ENCODE measurements at places on chromosomes 5 and 9. TPM values are rescaled to one million over a fixed set of nuclear protein-coding genes. Genes with fewer than 3 reads are reported as not detected.

MYMK gene
- not detected for total RNA-seq

PCDHB16 gene
- 1.9 TPM for total RNA-seq

SLC28A3 gene
- total RNA-seq: under 0.01 TPM

PCDH12 gene
- total RNA-seq: 1.7 TPM

NR2F1-AS1 gene
- total RNA-seq: 9.8 TPM

KCTD16 gene
- total RNA-seq: 2.7 TPM

PFN3 gene
- not detected for total RNA-seq

PRKAA1 gene
- 166 TPM for total RNA-seq

AK8 gene
- 0.40 TPM for total RNA-seq

CDH12 gene
- total RNA-seq: not detected

SLC46A2 gene
- total RNA-seq: not detected

BSPRY gene
- not detected for total RNA-seq

IL17B gene
- not detected for total RNA-seq

RASEF gene
- 0.06 TPM for total RNA-seq

HMGXB3 gene
- total RNA-seq: 32.6 TPM

TMC1 gene
- 0.93 TPM for total RNA-seq

PIP5KL1 gene
- 0.66 TPM for total RNA-seq

PCBD2 gene
- total RNA-seq: 5.9 TPM

F2R gene
- 145 TPM for total RNA-seq

MZB1 gene
- 0.13 TPM for total RNA-seq

MED7 gene
- 8.4 TPM for total RNA-seq

B4GALT7 gene
- total RNA-seq: 26.7 TPM

ARHGEF28 gene
- total RNA-seq: 18.7 TPM

NR5A1 gene
- not detected for total RNA-seq

ITGA1 gene
- total RNA-seq: 136 TPM

HACD4 gene
- total RNA-seq: 1.7 TPM

PCDHB2 gene
- total RNA-seq: 1.7 TPM

TIMD4 gene
- total RNA-seq: not detected

FGFR4 gene
- 0.66 TPM for total RNA-seq

SLC1A1 gene
- total RNA-seq: 38.7 TPM

APBA1 gene
- total RNA-seq: 15.2 TPM

IL13 gene
- total RNA-seq: not detected

PCDHB10 gene
- total RNA-seq: 0.66 TPM

ADGRD2 gene
- not detected for total RNA-seq

SHROOM1 gene
- total RNA-seq: 2.6 TPM
